NCI-H1105 (cell line): ENCODE measurements at places on chromosomes 4 and X.
A peak's percentile ranks its signal among the peaks of the same experiment; 100 is the strongest.

DNA sequence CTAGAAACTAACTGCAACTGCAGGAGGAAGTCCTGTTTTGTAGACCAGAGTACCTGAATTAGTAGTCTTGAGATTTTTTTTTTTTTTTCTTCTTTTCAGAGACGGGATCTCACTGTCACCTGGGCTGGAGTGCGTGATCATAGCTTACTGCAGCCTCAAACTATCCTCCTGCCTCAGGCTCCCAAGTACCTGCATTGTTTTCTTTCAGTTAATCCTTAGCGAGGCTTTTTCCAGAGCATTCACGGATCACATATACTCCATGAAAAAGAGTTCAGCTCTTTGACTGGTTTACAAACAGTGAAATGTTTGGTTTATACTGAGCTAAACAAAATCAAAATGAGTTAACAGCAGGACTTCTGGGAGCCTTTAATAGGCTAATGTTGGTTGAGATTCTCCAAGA, 45.8 kb downstream of the KLHL15 start:
- DNase-seq: no peak

GRCh38 chr4:1491328-1492141, 85.3 kb upstream of the NKX1-1 start:
- DNase-seq: no peak

- no peak for DNase-seq
Observed at GRCh38 chr4:146146918-146147317, 28.6 kb upstream of the LSM6 start.

DNA sequence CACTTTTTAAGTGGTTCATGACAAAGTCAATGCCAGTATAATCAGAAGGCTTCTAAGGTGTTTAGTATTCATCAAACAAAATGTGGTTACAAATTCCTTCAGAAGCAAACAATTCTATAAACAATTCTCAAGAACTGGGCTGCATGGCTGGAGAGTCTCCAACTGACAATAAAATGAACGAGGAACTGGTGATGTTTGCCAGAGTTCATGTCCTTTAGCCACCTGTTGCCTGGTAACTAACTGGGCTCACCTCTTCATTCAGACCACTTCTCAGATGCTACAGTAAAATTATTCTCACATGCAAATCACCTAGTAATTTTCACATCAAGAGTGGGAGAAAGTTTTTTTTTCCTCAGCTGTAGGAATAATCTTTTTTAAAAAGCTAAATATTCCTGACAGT, 53.3 kb downstream of the CAMK2D start:
- DNase-seq: no peak

- no peak for DNase-seq
Observed at GRCh38 chr4:3810111-3810680, 44.0 kb downstream of the ADRA2C start.

- no peak for DNase-seq
Observed at GRCh38 chrX:19698691-19699090, 183.4 kb upstream of the MAP3K15 start.

DNA sequence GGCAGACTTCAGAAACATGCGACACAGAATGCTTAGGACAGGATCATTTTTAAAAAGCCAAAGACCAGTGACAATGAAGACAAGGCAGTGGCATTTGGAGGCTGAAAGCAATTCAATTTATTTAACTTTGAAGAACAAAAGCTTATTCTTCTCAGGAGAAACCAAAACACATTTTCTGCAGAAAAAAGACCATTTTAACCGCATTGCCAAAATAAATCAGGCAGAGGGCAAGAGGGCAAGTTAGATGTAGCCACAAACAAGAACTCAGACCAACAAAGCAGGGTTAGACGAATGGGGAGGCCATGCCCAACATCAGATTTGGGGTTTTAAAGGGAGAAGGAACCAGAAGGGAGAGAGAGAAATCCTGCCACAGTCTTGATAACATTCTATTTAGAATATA, 58.9 kb downstream of the RELL1 start:
- DNase-seq: no peak

- DNase-seq: no peak
Observed at GRCh38 chr4:25525896-25526295, 129.8 kb upstream of the SLC34A2 start.

- no peak for DNase-seq
Observed at GRCh38 chr4:10715696-10716095, 31.1 kb upstream of the CLNK start.

GRCh38 chr4:48454591-48454990, 28.6 kb upstream of the SLC10A4 start:
- DNase-seq: no peak

GRCh38 chr4:128630871-128631270, 178.6 kb upstream of the JADE1 start:
- no peak for DNase-seq

DNA sequence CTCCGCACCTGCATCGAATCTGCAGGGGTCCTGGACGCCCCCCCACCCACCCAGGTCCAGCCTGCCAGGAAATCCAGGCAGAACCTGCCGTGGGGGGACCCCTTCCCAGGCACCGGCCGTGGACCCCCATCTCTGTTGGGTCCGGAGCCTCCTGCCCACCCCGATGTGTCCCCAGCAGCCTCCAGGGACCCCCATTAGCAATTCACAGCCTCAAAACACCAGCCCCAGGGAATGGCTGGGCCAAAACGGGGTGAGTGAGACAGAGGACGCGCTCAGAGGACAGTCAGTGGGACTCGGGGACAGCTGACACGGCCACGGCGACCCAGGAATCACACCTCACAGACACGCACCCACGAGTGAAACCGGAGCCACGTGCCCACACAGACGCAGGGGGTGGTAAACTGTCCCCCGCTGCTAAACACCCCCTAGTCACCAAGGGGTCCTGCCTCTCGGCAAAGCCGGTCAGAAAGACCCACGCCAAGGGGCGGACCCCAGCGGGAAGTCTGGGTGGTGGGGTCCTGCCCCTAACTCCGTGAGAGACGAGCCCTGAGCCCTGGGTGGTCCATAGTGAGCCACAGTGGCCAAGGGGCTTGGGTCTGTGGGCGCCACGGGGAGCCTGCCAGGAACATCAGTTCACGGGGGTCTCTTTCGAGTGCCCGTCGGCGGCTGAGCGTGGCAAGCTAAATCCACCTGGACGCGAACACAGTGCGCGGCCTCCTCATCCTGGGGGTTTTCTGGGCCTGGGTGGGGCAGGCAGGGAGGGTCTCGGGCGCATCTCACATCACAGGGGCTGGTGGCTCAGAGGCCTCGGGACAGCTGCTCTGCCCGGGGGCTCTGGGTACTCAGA, 126.5 kb upstream of the NKX1-1 start:
- DNase-seq: no peak

GRCh38 chr4:151144329-151145072, 45.1 kb downstream of the RPS3A start:
- DNase-seq: no peak

- DNase-seq: no peak
Observed at GRCh38 chr4:130154901-130155300, 1058.9 kb downstream of the C4orf33 start.

GRCh38 chr4:16537926-16538325, 311.7 kb upstream of the TAPT1 start:
- no peak for DNase-seq

DNA sequence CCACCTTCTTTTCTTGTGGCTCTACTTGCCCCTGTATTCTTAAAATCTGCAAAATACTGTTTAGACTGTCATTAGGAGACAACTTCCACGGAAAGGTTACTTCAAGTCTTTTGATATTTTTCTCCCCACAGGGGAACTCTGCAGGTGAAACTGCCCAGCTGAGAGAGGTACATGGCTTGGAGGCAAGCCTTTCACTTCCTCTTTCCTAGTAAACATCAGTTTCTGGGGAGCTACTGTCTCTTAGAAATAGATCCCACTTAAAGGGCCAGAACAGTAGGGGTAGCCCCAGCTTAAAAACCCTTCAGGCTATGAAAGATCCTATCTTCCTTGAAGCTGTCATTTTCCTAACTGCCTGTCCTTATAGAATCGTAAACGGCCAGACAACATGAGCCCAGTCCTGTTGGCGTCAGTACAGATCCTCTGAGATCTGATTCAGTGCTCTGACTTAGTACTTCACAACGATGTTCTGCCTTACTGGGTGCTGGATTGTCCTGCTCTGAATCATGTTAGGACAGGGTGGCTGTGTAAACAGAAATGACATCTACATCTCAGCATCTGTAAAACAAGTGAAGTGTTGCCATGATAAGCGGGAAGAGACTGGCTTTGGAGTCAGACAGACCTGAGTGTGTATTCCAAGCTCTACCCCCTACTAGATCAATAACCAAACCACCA, 102.1 kb downstream of the ITIH6 start:
- DNase-seq: no peak

- DNase-seq: no peak
Observed at GRCh38 chrX:903116-903515, 272.5 kb downstream of the SHOX start.

GRCh38 chr4:12889054-12889453, 595.1 kb downstream of the RAB28 start:
- DNase-seq: no peak

- DNase-seq: no peak
Observed at GRCh38 chrX:40189637-40190036, 91.9 kb upstream of the BCOR start.

DNA sequence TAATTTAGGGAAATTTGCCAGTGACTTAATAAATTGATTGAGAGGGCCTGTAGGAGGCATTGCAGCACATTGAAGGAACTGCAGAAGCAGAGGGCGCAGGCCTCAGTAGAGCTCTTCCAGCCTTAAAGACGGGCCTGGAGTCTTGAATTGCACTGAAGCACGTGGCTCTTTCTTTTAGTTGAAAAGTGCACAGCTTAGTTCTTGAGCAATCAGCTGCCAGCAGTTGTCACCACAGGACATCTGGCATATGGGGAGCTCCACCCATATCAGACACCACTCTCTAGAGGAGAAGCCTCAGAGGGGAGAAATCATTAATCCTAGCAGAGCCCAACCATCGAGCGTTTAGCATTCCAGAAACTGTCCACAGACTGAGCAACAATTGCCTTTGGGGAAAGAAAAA, 16.0 kb upstream of the FGF16 start:
- DNase-seq: no peak

DNA sequence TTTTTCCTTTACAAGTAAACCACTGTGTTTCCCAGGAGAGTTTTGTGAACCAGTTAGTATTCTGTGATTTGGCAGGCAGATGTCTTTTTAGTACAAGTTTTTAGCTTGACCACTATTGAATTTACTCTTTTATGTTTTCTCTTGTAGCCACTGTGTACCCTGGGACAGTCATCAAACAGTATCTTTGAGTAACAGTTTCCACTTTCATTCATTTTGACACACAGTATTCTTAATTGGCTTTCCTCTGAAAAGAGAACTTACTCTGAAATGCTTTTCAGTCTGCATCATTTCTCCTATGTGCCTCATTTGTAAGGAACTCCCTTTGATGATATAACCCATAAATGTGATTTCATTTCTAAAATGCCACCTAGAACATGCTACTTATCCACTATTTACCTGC, 476.5 kb downstream of the PDGFC start:
- no peak for DNase-seq

GRCh38 chrX:111164728-111165127, 68.7 kb downstream of the PAK3 start:
- no peak for DNase-seq

DNA sequence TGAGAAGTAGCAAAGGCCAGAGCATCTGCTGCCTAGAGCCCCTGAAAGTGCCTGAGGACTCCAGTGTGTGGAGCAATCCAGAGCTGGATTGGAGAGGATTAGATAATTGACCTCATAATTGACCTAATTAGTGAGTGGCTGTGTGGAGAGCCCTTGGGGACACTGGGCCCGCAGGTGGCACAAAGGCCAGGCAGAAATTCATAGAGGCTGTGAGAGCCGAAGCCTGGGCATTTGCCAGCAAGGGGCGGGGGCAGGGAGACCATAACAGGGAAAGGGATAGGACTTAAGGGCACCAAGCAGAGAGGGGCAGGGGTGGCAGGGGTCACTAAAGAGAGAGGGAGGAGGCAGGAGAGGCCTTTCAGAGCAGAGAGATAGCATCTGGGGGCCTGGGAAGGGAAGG, 45.3 kb downstream of the EFNB1 start:
- peak; percentile 34 for DNase-seq

- no peak for DNase-seq
Observed at GRCh38 chrX:10856797-10857196, 236.4 kb upstream of the MID1 start.

- no peak for DNase-seq
Observed at GRCh38 chr4:10050261-10050661, 29.0 kb upstream of the SLC2A9 start.

- peak; percentile 45 for DNase-seq
Observed at GRCh38 chr4:80307774-80308465, 27.6 kb upstream of the CFAP299 start.

DNA sequence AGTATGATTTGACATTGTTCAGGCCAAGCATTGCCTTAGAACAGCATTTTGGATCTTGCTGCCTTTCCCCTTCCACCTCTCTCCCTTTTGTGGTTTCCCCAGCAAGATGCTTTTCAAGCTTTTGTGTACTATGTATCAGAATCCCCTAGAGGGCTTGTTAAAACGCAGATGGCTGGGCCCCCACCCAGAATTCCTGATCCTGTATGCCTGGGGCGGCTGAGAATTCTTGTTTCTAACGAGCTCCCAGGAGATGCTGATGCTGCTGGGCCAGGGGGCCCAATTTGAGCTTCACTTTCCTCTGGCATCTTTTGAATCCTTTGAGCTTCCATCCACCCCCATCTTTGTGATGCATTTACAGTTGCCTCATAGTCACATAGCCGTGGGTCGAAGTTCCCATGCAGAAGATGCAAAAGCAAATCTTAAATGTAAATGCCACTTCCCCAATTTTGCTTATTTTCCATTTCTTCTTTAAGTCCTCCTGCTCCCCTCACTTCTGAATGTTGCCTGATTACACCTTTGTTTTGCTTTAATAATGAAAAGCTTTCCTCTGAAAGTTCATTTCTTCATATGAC, 18.5 kb downstream of the HCCS start:
- DNase-seq: no peak

GRCh38 chrX:47177079-47177478, 16.6 kb upstream of the UBA1 start:
- no peak for DNase-seq

- DNase-seq: no peak
Observed at GRCh38 chr4:156898373-156899117, 73.1 kb downstream of the PDGFC start.

DNA sequence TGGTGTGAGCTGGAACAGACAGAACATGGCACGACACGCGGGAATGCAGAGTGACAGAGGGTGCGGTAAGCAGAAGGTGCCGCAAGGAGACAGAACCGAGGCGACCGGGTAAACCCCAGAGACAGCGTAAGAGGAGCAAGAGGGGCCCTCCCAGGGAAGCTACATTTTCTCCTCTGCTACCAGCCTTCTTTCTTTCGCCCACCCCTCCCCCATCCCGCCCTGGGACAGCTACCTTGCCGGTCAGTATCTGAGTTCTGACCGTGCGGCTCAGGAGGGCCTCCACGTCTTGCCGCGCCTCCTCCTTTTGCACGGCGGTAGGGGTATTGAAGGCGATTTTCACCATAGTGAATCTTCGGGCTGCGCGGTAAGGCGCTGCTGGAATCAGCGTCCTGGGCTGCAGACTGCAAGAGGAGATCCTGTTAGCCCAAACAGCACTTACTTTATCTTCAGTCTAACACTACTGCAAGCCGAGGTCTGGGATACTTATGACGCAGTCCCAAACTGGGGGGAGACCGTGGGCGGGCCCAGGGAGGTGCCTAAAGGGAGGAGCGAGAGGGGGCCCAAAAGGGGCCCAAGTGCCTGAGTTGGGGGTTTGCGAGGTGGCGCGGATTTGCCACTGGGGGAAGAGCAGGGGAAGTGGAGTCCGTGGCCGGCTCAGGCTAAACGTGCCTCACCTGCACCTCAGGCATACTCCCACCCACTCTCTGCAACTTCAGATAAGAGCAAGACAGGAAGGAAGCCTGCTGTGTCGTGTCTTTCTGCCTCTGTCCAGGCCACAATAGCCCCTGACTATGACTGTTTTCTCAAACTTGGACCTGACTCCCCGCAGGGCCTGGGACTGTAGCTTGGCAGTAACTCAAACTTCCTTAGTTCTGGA, at the start of gene ITM2A:
TSS of gene ITM2A (minus strand) at position 462 of the 877 bp plus-strand sequence. CDS start at position 343, 119 bp downstream.
- no peak for DNase-seq
